ENCODE measurements at places on chromosomes 7 and 10.

DNA sequence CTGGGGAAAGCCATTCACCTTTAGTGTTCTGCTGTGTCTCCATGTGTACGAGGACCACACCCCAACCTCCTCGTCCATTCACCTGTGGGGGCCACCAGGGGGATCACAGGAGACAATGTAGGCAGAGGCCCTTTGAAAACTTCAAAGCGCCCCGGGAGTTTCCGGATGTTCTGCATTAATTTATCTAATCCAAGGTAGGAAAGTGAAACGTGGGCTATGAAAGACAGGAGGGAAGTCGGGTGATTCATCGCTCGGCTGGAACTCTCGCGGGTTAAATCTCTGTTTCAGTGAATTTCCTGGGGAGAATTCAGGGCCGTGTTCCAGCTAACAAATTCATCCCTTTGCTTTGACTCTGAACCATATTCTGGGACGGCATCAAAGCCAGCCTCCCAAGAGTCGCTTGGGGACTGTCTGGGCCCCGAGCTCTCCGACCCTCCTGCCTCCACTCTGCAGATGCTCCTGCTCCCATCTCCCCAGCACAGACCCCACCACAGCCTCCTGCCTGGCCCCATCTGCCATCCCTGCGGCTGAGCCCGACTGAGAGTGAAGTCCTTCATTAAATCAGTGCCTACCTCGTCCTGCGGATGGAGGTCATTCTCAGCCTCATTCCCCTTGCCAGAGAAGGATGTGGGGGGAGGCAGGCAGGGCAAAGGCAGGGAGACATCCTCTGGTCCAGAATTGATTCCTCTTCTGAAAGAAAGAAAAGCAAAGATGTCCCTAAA lies 114.1 kb upstream of the CARD11 start:
- no peak for DNase-seq

GRCh38 chr10:70379581-70380176 lies 2.7 kb downstream of the LRRC20 start:
- DNase-seq = no peak

GRCh38 chr10:110643035-110643652 lies 992 bp upstream of the RBM20 start:
- no peak for DNase-seq

DNA sequence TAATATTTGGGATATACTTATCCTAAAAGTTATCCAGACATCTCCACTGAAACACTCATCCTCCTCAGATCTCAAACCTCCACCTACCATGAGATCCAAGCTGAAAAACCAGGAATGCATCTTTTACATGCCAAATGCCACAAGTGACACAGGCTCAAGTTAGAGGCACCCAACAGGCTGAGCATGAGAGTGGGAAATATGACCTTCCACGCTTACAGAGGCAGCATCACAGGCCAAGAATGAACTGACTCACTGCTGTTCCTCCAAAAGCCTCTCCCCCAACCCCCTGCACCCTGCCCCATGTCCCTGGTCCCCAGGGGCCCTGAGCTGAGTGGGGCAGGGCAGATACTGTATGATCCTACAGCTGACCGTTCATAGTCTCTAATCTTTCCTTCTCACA lies 4.8 kb upstream of the MTPAP start:
- no peak for DNase-seq
